ENCODE measurements at places on chromosomes 16 and 17.
A peak's percentile ranks its signal among the peaks of the same experiment; 100 is the strongest.

GRCh38 chr17:65930140-65930730, 261.7 kb downstream of the CEP112 start:
- DNase-seq, result no peak

DNA sequence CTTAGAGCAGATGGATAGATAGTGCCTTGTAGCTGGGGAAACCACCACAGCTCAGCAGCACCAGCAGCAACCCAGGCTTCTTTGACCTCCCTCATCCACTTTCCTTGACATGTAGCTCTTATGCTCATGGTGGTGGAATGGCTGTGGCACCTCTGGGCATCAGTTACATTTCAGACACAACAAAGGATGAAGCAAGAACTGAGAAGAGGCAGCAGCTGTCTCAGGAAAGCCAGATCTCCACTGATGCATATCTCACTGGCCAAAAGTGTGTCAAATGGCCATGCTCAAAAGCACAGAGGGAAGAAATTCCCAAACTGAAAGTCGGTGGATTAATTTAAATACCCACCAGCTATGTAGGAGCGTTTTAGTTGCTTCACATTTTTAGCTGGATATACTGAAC, 671.4 kb upstream of the SALL1 start:
- DNase-seq, result no peak

GRCh38 chr17:43006639-43007551, at the start of gene IFI35:
Gene IFI35 (plus strand): TSS chr17:43006784. CDS start chr17:43006948, 164 bp downstream.
- peak; percentile 78 for DNase-seq

- no peak for DNase-seq
These were observed 254.6 kb downstream of the HS3ST3A1 start for GRCh38 chr17:13346996-13347762.

GRCh38 chr17:4327606-4328005, 38.9 kb downstream of the UBE2G1 start:
- DNase-seq, result no peak

DNA sequence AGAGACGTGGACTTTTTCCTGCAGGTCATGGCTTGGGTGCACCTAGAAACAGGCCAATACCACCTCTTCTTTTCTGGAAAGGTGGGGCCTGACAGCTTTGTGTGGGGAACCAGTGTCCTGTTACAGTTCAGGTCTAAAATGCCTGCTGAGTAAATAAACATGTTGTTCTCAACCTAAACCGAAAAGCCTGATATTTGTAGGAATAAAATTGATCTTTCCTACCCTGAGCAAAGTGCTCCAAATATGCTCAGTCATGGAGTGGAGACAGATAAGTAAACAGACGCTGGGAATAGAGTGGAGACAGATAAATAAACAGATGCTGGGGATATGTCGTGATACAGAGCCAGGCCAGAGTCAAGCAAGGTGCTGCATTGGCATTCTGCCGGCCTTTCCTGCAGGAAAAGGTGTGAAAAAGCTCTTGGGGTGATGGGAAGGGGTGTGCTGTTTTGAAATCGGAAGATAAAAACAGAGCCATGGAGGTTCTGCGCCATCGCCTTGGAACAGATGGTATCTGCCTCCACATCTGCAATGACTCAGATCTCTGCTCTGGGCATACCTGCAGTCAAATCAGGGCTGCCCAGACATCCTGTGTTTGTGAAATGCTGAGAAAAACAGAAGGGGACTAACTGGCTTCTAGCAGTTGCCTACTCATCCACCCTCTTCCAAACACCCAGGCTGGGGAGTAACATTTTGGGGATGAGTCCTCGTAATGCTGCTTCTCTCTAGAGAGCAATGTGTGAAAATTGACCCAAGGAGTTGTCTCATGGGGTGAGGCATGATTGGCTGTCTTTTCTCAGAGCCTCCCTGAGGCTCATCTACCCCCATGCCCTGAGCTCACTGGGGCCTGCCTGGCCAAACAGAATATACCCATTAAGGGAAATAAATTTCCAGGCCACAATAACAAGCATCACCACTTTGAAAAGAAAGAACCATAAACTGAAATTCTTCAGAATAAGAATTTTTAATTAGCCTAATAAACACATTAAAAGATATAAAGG, 16.8 kb upstream of the TRPV2 start:
- peak; percentile 92 for DNase-seq

DNA sequence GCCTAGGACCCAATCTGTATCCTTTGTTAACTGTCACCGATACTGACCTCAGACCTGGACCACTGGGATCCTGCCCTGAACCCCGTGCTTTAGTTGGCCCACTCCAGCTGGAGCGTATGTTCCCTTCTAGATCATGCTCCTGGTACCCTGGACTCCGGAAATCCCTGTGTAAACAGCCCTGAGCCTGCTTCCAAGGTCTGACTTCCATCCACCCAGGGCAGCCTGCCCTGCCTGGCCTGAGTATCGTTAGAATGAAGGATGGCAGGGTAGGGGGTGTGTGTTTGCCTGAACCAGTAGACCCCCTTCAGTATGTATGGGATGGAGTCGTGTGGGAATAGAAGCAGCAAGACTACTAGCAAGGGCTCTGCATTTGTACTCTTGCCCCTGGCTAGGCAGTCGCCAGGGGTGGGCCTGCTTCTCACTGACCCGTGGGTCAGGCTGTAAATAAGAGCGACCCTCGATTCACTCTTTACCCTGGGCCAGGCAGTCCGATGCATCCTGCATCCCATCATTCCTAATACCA, 691 bp upstream of the TMEM98 start:
- no peak for DNase-seq

DNA sequence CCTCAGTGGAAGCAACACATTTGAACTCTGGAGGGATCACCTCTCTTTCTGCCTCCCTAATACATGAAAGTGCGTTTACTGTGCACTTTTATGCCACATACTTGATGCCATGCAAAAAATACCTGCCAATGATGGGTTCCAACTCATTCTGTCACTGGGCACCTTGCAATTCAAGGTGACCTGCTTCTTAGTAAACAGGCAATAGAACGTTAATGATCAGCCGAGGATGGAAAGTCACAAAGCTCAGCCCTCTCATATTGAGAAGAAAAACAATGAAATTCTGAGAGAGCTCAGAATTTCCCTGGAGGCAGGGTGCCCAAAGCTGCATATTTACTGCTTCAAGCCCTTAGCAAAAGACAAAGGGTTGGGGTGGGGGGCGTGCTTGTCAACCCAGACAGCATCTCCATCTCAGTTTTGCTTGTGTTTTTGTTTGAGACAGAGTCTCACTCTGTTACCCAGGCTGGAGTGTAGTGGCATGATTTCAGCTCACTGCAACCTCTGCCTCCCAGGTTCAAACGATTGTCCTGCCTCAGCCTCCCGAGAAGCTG, 23.2 kb downstream of the LITAF start:
- no peak for DNase-seq

- DNase-seq, result peak; percentile 50
These were observed 4.5 kb downstream of the ALKBH5 start for GRCh38 chr17:18187821-18188761.

GRCh38 chr16:65895486-65895885, 471.0 kb upstream of the CDH5 start:
- DNase-seq, result no peak

GRCh38 chr17:6187836-6188235, 117.7 kb downstream of the WSCD1 start:
- no peak for DNase-seq

GRCh38 chr17:47987240-47987835, 16.4 kb downstream of the CDK5RAP3 start:
- no peak for DNase-seq

DNA sequence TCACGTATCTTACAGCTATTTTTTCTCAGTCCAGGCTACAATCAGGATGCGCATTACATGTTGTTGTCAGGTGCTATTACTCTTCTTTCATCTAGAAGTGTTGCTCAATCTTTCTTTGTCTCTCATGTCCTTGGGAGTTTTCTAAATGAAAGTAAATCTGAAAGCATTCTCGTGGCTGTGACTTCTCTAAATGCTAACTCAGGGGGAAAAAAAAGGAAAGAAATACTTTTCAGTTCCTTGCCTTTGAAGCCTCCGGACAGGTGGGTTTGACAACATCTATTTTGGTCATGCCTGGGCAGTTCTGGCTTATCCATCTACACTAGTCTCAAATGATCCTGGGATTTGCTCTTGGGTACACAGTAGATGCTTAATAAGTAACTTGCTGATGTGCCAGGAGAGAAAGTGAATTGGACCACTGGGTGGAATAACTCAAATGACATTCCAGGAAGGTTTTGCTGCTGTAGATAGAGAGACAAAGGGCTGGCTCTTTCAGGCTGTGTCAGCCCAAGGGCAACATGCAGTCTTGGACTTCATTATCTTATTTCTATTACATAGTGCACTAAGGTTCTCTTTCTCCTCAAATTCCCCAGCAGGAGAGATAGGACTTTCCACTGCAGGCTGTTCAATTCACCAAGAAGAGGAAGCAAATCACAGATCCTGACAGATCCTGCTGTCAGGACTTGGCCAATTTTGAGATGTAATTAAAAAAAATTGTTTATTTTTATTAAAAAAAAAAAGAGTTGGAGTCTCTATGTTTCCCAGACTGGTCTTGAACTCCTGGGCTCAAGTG, 63.6 kb upstream of the NFAT5 start:
- no peak for DNase-seq

DNA sequence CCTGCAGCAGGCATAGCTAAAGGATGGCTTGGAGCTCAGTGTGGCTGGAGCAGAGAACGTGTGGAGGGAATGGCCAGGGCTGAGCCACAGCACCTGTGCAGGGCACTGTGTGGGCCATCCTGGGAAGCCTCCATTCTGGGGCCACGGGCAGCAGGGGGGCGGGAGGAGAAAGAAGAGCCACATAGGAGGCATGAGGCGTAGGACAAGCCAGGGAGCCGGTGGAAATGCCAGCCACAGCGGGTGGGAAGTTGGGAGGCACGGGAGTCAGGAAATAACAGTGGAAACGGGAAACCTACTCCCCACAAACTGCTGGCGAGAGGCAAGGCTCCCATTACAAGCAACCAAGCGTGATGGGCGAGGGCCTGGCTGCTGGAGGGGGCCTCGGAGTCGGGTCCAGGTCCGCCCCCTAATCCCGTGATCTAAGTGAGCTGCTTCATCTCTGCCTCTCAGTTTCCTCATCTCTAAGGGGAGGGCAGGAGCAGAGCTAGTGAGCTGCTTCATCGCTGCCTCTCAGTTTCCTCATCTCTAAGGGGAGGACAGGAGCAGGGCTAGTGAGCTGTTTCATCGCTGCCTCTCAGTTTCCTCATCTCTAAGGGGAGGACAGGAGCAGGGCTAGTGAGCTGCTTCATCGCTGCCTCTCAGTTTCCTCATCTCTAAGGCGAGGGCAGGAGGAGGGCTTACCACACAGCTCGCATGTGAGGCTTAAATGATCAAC, 104.9 kb downstream of the ADCY9 start:
- DNase-seq, result no peak

GRCh38 chr17:81059026-81059425, 24.1 kb downstream of the BAIAP2 start:
- DNase-seq, result no peak
